ENCODE measurements at places on chromosomes 16 and 17.

- no peak for DNase-seq
Observed at GRCh38 chr16:77732241-77732946, 10.1 kb downstream of the NUDT7 start.

GRCh38 chr17:9268546-9268945, 247.2 kb downstream of the NTN1 start:
- DNase-seq, result no peak

- DNase-seq, result no peak
Observed at GRCh38 chr16:15650019-15650697, at the start of gene NDE1. Gene NDE1, plus strand, starts transcription at chr16:15650245. Its CDS starts 14,534 bp downstream, at chr16:15664779.

- DNase-seq, result no peak
Observed at GRCh38 chr17:27349540-27350021, 55.7 kb downstream of the WSB1 start.

DNA sequence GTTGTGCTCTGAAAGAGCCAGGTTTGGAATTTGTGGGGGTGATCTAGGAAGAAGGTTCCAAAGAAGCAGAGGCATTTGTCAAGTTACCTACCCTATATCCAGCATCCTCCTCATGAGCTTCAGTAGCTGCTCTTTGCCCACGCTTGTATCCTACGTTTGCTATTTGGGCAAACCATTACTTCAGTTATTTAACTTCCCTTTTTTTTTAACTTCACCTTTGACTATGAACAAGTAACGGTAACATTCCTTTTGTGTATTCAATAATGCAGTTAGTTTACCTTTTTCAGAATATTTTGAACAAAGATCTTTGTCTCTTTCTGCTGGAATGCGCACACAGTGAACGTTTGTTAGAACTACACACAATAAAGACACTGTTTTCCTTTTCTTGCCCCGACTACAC, 41.5 kb downstream of the CYB5B start:
- DNase-seq, result no peak

DNA sequence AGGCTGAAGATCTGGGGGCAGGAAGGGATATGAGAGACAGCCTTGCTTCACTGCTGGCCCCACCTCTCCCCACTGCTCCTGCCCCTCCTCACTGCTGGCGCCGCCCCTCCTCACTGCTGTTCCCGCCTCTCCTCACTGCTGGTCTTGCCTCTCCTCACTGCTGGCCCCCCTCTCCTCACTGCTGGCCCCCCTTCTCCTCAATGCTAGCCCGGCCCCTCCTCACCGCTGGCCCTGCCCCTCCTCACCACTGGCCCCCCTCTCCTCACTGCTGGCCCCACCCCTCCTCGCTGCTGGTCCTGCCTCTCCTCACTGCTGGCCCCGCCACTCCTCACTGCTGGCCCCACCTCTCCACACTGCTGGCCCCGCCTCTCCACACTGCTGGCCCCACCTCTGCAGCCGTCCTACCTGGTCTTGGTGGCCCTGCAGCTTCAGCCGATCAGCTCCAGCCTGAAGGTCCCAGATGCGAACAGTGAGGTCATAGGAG, 9.5 kb upstream of the PAM16 start:
- DNase-seq, result no peak

GRCh38 chr16:54180421-54181359, 105.9 kb downstream of the IRX3 start:
- no peak for DNase-seq

DNA sequence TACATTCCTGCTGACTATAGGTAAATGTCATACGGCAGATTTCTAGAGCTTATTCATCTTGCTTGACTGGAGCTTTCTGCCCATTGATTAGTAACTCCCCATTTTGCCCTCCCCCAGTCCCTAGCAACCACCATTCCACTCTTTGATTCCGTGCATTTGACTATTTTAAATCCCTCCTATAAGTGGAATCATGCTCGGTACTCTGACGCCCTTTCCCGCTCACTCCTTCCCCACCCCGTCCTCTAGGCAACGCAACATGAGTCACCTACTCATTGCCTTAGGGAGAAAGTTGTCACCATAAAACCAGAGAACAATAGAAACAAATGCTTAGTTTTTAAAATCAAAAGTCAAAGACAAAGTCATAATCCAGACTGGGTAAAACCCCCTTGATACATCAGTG, 45.5 kb upstream of the RBBP6 start:
- DNase-seq, result no peak

DNA sequence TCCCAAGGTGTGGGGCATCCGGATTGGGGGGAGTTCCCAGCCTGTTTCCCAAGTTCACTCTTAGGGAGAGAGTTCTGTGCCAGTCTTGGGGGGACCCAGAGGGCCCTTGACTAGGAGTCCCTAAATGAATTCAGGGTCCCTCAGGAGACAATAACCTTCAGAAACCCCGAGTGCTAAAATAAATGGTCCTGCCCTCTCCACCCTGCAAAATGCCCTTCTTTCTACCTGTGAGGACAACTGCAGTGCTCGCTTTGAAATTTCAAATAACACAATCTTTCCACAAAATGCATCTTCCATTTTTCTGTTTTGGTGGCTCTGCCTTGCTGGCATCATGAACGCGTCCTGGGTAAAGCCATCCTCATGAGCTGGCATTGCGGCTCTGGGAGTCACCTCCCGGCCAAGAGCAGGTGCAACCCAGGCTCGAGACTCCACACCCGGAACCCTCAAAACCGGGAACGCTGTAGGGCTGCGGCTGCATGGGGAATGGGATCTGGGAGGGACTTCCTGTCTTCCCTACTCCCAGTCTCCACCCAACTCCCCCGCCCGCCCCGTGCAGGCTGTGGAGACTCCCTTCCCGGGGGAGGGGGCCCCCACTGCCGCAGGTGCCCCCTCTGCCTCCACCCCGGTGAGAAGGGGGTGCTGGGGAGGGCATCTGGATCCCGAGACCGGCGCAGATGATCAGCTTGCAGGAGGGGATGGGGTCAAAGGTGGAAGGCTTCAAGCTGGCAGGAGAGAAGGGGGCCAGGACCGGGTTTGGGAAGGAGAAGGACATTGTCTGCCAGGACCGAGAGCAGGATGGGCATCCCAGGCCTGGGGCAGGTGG, at the start of gene ZNF205:
Gene ZNF205 (plus strand): TSS at position 529 of the 823 bp plus-strand sequence. CDS start 845 bp downstream, outside the sequence.
- DNase-seq, result no peak

DNA sequence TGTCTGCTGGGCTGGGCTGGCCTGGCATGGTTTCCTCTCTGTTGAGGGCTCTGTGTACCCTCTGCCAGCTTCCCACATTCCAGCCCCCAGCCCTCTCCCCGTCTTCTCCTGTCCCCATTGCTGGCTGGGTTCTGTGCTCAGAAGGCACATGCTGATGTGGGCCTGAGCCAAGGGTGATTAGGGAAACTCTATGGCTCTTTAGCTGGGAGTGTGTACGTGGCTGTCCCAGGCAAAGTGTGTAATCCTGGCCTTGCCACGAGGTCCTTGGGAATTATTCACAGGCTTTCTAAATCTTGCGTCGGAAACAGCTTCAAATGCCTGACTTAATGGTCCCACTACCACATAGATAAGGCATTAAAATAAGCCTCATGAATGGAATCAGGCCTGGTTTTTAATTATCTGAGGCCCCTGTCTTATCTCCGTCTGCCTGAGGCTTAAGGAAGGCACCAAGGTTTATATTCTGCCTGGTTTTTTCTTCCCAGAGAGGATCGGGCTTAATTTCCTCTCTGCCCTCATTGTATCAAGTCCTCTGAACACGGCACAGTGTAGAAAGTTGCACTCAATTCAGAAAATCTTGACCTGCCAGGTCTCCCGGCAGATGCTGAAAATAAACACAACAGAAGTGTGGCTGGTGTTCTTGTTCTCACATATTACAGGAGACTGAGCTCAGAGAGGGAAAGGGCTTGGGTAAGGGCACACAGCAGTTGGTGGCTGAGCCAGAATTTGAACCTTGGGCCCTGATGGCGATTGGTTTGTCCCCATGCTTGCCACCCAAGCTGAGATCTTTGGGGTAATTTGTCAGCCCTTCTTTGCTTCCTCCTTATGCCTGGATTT, 52.9 kb upstream of the LGALS9 start:
- no peak for DNase-seq

- no peak for DNase-seq
Observed at GRCh38 chr16:54489225-54490111, 202.9 kb upstream of the IRX3 start.

DNA sequence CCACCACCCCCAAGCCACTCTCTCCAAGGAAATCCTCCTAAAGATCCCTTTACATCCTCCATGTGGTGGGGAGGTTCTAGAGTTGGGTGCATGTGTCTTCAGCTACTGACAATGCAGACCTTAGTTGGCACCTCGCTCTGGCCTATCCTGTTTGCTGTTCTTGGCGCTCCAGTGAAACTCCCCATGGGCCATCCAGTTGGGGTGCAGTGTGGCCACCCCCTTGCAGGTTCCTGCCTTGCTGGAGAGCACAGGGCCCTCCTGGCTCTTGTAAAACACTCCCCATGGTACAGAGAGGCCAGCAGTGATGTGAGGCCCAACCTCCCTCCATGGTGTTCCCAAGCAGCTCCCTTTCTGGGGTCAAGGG, 22.7 kb upstream of the STH start:
- no peak for DNase-seq

DNA sequence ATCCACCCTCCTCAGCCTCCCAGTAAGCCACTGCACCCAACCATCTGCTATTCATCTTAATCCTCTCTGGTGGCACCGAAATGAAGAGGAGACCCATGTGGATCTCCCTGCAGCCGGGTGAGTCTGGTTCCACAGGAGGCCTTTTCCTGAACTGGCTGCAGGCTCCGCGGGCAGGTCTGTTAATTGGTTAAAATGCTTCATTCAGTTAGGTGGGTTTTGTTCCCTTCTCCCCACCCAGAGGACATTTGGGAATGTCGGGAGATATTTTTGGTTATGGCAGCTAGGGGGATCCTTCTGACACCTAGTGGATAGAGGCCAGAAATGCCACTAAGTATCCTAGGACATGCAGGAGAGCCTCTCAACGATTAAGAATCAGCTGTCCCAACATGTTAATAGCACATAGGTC, 16.7 kb downstream of the C16orf54 start:
- DNase-seq, result no peak

GRCh38 chr16:27108826-27109665, 42.3 kb downstream of the C16orf82 start:
- DNase-seq, result no peak

- no peak for DNase-seq
Observed at GRCh38 chr16:56625943-56626654, 518 bp downstream of the MT1E start.

DNA sequence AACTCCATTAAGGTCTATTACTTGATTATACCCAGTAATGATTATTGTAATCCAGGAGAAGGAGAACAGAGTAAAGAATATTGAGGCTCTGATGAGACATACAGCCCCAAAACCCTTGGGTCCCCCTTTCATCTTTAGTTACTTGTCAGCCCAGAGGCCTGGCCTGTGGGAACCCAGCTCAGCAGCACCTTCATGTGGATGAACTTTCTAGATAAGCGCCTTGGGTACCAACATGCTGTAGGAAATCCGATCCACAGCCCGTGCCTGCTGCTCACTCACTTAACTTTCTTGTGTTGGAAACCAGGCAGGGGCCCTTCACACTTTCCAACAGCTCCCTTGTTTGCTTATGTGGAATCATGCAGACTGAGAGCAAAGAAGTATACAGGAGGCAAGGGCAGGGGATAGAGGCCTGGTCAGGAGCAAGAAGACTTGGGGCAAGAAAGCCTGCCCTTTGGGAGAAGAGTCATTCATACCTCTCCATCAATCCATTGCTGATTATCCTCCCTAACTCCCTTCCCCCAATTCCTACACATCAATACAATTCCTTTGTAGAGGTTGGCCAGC, 64.0 kb upstream of the SOX9 start:
- no peak for DNase-seq

- no peak for DNase-seq
Observed at GRCh38 chr16:63998-64913, 8.2 kb downstream of the RHBDF1 start.

DNA sequence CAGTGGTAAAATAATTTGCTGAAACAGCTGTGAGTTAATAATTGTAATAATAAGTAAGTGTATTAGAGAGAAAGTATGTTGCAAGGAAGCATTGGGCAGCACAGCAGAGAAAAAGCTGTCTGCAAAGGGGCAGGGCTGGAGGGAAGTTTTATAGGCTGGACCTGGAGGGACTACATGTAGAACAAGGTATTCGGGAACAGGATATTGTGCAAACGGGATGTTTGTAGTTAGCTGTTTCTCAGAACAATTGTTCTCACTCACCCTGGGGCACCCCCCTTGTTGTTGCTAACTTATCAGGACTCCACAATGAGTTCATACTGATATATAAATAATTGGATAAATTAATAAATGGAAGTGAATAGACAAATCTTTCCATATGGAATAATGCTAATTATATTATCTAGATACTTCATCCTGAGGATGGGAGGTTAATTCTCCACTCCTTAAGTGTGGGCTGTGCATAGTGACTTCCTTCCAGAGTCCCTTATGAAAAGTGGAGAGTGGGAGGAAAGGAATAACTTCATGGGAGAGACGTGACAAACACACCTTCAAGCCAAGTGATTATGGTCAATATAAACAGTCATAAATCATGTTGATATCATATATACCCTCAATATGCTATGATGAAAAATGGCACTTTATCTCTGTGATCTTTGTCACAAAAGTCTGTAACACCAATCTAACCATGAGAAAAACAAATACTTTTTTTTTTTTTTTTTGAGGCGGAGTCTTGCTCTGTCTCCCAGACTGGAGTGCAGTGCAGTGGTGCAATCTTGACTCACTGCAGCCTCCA, 85.4 kb downstream of the PPM1E start:
- no peak for DNase-seq

DNA sequence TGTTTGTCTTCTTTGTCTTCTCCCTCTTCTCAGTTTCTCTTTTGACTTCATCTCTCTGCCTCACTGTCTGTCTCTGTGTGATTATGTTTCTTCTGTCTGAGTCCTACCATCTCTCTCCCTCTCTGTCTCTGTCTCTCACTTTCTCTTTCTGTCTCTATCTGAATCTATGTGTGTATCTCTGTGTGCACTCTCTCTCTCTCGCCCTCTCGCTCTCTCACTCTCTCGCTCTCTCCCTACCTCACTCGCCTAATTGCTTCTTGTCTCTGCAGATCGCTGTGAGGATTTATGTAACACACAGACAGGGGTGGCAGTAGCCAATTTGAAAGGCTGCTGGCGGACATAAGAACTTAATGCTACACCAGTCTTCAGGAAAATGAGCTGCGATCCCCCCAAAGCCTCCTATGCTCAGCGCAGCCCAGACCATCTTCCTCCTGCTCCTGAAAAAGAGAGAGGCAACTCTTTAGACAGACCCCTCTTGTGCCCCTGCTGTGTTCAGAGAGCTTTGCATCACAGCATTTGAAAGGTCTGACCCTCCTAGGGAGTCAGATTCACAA, 140.9 kb downstream of the CCT6B start:
- DNase-seq, result no peak

- DNase-seq, result peak; percentile 7
Observed at GRCh38 chr16:66274335-66275110, 92.0 kb upstream of the CDH5 start.

DNA sequence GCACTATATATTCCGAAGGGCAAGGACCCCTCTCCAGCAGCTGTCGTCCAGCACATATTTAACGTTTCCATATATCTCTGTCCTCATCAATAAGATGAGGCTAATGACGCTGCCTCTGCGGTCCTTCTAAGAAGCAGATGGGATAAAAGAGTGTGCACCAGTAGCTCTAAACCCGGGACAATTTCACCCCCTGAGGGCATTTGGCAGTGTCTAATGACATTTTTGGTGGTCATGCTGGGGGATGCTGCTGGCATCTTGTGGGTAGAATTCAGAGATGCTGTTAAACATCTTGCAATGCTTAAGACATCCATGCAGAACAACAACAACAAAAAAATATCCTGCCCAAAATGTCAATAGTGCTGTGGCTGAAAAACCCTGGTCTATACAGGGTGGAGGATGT, 372.9 kb downstream of the CDH13 start:
- DNase-seq, result no peak

- no peak for DNase-seq
Observed at GRCh38 chr17:36602924-36603384, 1.6 kb downstream of the MRM1 start.

Measured in glomerular endothelial cell (primary cell).